ENCODE measurements at places on chromosomes 7 and 10.

DNA sequence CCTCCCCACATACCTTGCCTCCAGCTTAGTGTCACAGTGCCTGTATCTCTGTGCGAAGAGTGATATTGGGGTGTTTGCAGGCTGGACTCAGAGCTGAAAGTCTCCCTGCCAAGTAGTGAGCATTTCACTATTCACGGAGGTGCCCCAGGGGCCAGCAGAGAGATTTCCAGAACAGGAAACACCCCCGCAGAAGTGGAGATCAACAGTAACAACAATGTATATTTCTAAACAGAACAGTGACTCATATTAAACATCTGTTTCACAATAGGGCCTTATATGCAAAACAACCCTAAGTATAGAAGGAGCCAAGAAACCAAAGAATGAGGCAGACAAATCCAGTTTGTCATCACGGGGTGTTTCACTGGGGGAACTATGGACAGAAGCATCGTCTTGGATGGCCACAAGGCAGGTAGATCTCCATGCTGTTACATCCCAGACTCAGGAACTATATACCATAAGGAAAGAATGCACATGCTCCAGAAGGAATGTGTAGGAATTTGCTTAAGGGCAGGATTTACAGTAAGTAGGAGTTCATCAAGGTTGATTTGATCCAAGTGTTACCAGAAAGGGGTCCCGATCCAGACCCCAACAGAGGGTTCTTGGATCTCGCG lies 29.3 kb upstream of the CCL24 start:
- DNase-seq = no peak

GRCh38 chr10:101624526-101625102 lies 36.5 kb downstream of the DPCD start:
- no peak for DNase-seq

DNA sequence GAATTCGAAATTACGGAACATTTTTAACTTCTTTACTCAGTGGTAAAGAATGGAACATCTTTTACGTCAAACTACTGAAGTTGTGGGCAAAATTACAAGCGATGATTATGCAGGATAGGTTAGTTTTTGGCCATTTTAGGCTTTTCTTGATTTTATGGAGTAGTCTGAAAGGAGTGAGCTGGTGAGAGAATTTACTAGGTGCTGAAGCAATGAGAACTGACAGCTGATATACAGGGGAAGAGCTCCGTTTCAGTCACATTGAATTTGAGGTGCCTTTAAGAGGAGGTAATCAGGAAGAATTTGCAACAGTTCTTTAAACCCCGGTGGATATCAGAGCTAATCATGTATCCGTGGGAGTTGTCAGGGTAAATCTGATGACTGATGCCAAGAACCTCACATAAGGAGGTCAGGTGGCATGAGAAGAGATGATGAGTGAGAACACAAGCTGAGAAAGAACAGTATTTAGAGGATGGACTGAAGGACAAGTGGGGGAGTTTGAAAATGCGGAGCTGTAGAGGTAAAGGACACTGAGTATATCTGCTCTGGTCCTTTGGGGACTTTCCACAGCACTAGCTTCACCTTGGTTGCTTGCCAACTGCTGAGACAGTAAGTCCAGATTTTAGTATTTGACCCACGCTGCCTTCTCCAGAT lies 104.3 kb downstream of the AHR start:
- no peak for DNase-seq

DNA sequence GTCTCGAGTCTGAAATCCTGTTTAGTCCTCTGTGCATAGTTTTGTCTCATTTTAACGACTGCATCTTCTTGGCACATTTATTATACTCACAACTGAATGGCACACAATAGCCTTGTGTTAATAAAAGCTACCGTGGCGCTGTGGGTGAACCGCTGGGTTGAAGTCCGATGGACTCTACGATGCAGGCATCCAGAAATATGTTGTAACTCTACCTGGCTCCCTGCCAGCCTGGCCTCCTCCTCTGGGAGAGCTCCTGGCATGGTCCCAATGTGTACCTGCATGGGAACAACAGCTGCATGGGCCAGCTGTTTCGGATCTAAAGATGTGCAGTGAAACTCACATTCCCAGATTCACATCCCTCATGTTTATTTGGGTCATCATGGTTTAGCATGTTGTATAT lies 3.7 kb upstream of the DPYSL4 start:
- no peak for DNase-seq

GRCh38 chr7:151424799-151425198 lies 15.0 kb upstream of the WDR86 start:
- no peak for DNase-seq

GRCh38 chr10:86970982-86971231 lies 2.6 kb downstream of the ADIRF start:
- no peak for DNase-seq

GRCh38 chr7:43931346-43931745 lies 5.1 kb downstream of the UBE2D4 start:
- DNase-seq = no peak

Data from CD4-positive, alpha-beta T cell treated with Interleukin-15 for 4 hours (primary cell).